ENCODE measurements at places on chromosomes 5 and 9.

GRCh38 chr5:158470764-158471534, 612.0 kb upstream of the CLINT1 start:
- no peak for DNase-seq

- DNase-seq, result no peak
These were observed 211.9 kb downstream of the MAN2A1 start for GRCh38 chr5:109901628-109901981.

DNA sequence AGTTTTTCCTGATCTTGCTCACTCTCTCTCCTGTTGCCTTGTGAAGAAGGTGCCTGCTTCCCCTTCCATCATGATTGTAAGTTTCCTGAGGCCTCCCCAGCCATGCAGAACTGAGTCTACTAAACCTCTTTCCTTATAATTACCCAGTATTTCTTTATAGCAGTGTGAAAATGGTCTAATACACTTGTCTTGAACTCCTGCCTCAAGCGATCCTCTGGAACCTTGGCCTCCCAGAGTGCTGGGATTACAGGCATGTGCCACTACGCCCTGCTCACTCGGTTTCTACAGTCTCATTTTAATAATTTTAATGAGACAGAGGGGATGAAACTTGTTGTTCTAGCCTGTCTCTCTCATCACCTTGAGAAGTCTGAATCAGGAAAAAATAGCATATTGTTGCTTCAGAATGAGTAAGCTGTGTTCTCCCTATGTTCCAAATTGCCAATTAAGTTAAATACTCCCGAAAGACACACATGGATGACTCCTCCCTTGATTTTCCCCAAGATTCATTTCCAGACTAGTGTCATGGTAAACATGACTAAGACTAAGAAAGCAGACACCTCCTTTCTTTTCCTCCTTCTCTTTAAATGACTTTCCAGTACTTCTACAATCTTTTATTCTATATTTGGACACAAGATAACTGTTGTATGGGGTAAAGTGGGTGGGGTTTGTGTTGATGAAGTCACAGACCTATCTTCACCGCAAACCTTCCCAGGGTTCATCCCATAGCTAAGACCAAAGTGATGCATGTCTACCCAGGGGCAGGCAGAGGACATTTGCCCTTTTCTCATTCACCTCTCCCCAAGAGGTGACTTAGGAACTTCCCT, 7.8 kb upstream of the DNAJC18 start:
- no peak for DNase-seq

DNA sequence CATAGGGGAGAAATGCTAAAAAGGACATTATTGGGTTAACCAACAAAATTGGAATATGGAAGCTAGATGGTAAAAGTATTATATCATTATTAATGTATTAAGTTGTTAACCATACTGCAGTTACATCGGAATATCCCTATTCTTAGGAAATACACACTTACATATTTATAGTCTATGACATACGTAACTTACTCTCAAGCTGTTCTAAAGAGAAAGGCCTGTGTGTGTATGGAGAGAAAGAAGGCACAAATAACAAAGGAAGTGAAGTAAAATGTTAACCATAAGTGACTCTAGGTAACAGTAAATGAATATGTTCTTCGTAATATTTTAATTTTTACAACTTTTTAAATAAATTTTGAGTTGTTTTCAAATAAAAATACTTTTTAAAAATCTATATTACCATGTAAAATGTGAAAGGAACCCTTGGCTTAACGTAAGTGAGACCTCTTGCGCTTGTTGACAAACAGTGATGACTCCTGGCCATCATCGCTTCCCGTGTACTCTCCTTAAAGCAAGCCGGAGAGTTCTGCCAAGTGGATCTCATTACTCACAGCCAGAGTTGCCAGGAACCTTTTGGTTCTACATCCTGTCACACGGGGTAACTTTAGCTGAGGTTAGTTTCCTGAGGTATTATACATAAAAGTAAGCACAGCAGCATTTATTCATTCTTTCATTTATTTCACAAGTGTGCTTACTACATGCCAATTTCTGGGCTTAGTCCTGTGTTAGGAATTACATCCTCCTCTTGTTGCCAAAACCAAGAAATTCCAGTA, 165.4 kb downstream of the EPB41L4A start:
- no peak for DNase-seq

GRCh38 chr9:7653262-7653661, 146.3 kb downstream of the DMAC1 start:
- DNase-seq, result no peak

DNA sequence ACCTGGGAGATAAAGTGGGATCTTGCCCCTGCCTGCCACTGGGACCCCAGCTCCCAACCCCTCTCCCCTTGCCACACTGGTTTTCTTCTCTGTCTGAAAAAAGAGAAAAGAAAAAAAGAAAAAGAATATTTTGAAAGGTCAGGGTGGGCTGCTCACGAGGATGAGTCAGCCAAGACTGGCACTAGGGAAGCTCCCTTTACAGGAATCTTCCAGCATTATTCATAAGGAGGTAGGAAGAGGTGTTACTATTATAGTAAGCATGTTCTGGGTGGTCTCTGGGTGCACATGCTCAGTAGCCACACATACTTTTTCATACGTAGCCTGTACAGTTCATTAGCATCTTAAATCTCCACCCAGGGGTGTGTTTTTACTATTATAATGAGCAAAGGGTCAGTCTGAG, 46.8 kb upstream of the HAND1 start:
- DNase-seq, result no peak

DNA sequence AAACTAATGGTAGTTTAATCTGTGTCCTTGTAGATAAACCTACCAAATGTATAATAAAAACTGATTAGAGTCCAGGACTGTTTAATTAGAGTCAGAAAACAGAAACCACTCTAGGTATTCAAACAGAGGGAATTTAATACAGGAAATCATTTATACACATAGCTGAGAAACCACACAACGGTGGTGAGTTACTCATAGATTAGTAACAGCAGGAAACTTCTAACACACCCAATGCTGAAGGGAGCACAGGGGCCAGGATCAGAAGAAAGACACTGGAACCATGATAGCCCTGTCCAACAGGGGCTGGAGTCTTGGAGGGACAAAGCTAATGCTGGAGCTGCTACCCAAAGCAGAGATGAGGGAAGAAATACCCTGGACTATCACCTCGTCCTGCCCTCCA, 321.0 kb downstream of the ACTL7B start:
- DNase-seq, result no peak

All from umbilical cord (tissue), 2 donors.